ENCODE measurements at places on chromosomes 7 and 10. TPM values are rescaled to one million over a fixed set of nuclear protein-coding genes. Genes with fewer than 3 reads are reported as not detected.

DNA sequence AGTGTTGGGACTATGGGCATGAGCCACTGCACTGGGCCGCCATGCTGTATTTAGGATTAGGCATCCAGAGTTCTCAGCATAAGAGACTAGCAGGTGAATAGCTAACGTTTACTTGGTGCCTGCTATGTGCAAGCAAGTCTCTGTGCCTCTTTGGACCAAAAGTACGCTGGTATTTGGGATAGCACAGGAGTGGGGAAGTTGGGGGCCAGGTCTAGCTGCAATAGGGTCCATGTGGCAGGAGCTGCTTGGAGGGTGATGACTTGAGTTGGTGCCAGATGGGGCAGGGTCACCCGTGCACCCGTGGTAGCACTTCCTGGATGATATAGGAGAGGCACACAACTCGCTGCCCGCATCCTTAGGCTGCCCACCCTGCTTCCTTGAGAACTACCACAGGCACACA, 22.4 kb downstream of the NACAD start:
- DNase-seq: no peak

GRCh38 chr7:90596671-90597562, 796 bp downstream of the CDK14 start:
- DNase-seq: no peak

DNA sequence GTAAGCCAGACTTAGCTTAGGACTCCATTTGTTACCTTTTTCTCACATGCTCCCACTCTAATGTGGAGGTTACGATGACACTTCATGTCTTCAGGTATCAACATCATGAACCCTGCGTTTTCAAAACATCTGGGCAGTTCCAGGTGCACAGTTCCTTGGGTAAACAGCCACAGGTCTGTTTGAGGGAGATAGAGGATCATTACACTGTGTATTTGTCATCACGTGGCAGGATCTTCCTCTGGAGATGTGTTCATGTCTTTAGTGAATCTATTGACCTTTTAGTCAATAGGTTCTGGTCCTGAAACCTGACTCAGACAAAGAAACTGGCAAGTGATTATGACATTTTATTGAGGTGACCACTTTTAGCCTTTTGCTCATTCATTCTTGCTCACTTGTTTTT, 145.5 kb downstream of the ANKRD7 start:
- no peak for DNase-seq

DNA sequence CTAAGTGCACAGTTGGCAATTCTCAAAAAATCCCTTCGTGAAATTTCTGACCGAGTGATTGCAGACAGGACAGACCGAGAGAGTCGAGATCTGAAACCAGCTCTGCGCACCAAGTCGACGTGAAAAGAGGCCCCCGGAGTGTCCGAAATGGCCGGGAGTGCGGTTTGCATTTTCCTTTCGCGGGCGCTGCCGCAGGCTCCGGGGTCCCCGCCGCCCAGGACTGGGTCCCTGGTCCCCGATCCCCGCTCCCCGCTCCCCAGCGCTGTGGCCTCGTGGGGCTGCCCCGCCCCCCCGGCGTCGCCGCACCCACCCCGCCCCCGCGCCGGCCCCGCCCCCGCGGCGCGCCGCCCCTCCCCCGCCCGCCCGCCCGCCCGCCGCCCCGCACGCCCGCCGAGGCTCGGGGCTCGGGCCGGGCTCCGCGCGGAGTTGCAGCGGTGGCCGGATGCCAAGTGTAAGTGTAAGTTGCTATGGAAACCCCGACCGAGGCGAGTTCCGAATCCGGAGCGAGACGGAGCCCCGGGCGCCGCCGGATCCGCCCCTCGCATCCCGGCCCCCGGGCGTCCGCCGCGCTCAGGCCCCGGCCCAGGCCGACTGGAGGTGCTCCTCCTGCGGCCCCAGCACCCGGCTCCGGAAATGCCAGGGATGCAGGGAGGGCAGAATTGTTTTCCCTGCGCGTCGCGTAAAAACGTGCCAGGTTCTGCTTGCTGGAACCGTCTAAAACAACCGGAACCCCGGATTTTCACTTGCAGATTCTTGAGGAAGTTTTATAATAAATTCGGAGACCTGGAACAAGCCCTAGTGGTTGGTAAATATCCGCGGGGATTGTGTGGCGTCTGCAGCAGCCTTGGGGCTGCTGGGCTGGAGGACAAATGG, 4.6 kb downstream of the BMI1 start:
- peak; percentile 65 for DNase-seq

- DNase-seq: no peak
These were observed 236.1 kb upstream of the FERD3L start for GRCh38 chr7:19381321-19381720.

DNA sequence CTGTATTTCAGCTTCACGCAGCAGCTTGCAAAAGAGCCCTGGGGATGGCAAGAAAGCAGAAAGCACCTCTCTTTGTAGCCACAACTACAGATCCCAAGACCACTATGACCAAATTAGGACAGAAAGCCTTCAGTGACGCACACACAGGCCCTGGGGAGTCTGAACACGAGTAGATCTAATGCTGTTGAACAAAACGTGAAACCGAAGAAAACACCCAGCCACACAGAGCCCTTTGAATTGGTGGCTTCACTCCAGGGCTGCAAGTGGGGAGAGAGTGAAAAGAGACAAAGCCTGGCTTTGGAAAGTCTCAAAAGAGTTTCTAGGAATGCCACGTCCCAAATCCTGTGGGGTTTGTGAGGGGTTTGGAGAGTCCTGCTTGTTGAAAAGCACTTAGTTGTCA, 28.4 kb downstream of the PLXNA4 start:
- DNase-seq: no peak

- no peak for DNase-seq
These were observed 93.3 kb upstream of the AGBL3 start for GRCh38 chr7:134892963-134893362.

GRCh38 chr10:71419750-71420149, 23.0 kb downstream of the CDH23 start:
- DNase-seq: no peak

DNA sequence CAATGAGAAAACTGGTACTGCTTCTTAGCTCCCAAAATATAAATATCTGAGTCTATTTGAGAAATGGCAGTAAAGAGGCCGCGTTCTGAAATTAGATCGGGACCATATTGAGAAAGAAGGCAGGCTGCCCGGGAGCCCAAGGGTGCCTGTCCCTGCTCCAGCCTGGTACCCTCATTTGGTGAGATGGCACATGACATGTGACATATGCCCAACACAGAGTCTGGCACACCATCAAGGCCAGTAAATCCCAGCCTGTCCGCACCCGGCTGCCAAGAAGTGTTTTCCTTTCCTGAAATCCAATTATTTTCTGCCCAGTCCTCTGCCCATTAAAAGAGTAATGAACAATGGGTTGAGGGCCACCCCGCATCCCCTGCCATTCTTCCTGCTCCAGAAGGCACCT, 66.4 kb downstream of the CDH23 start:
- no peak for DNase-seq

GRCh38 chr7:110007320-110008063, 1083.4 kb upstream of the LRRN3 start:
- no peak for DNase-seq

DNA sequence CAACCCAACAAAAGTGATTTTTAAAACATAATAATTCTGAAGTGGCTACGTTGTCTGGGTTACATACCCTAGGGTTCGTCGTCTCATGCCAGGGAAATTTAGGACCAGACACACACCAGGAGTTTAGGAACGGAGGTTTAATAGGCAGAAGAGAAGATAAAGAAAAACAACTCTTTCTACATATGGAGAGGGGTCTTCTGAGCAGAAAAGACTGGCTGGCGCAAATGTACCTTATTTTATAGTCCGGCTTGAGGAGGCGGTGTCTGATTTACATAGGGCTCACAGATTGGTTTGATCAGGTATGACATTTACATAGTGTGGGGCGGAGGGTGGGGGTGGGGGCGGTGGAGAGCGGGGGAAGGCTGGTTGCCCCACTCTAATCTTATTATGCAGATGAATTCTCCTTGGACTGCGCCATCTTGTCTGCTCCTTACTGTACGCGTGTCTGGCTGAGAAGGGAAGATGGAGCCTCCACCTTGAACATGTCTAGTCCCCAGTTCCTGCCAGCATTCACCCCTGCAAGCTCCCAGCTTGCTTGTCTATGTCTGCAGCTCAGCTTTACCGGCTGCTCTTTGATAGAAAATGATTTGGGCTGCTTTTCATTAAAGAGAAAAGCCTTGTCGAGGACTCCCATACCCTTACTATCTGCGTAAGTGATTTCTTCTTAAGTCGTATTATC, 98.7 kb downstream of the RALA start:
- DNase-seq: no peak

- DNase-seq: no peak
These were observed 159.6 kb downstream of the PARD3 start for GRCh38 chr10:34655286-34656170.

DNA sequence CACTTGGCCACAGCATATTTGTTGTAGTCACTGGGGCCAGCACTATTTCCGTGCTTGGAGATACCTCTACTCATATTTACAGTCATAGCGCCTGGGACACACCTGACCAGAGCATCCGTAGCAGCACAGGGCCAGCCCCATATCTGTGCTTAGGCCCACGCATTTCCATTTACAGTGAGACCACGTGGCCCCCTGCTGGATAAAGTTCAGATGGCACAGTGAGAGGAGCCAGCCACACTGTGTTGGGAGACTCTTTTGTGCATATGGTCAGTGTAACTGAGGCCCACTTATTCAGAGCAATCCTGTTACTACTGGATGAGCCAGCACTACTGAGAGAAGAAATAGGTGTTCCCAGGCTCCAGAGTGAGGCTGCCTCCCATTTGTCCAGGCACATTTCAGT, 455.3 kb downstream of the REEP3 start:
- DNase-seq: peak; percentile 57

DNA sequence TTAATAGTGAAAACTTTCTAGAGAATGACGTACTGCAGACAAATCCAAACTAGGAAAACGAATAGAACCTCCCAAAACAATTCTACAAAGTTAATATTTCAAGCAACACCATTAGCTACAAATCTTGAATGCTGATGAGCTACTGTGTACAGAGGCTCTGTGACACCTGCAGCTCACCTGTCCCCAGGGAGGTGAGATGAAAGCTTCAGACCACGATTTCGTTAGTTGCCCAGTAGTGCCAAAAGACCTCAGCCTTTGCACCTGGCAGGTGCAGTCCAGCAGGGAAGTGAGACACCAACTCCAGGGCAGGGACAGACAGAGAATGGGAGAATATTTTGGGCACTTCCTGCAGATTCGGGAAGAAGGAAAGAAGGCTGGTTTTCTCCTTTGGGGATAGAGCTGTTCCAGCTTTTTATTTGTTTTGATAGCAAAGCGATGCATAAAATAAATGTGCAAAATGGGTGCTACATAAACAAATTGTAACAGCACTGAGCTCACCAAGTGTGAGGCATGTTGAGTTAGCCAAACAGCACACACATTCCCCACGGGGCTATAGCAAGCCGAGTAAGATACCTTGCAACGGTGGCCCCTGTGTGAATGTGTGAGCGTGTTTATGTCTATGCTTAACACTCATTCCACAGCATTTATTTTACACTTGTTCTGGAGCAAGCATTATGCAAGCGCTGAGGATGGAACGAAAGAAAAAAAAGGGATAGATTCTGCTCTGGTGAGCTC, 1024.8 kb upstream of the AUTS2 start:
- DNase-seq: no peak

GRCh38 chr10:92689663-92690210, at the start of gene HHEX:
HHEX (plus strand) TSS chr10:92689955; CDS start chr10:92689987, 32 bp downstream.
- no peak for DNase-seq

GRCh38 chr10:112962343-112962742, 12.3 kb downstream of the TCF7L2 start:
- DNase-seq: no peak

DNA sequence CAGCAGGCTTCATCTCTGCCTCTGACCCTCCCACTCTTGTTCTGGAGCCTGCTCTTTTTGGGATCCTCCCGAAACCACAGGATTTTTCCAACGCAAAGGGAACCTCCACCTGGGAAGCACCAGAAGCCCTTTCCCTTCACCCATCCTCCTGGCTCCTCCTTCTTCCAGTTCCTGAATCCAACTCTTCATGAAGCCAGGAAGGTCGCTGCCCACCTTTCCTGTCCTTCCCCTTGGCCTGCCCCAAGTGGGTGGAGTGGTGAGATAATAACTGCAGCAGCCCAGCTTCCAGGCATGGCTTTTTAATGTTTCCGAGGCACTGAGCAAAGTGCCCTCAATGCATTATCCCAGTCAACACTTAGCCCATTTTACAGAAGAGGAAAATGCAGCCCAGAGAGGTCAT, 70.8 kb upstream of the EEPD1 start:
- DNase-seq: no peak

- DNase-seq: no peak
These were observed 163.1 kb upstream of the NPVF start for GRCh38 chr7:25391295-25391861.

The DNAJC12 gene
- 0.68 TPM for total RNA-seq

The HMX3 gene
- total RNA-seq: not detected

The KCP gene
- 0.16 TPM for total RNA-seq

The LRIT1 gene
- not detected for total RNA-seq

The UPF2 gene
- total RNA-seq: 40.1 TPM

The PRPS1L1 gene
- total RNA-seq: not detected

The OPN1SW gene
- total RNA-seq: not detected

The UCN3 gene
- not detected for total RNA-seq

The WEE2 gene
- total RNA-seq: not detected

The SLC26A5 gene
- total RNA-seq: not detected
